ENCODE measurements at places on chromosomes 4 and X.

- no peak for DNase-seq
Measured at GRCh38 chr4:88927420-88927819, 129.6 kb downstream of the FAM13A start.

DNA sequence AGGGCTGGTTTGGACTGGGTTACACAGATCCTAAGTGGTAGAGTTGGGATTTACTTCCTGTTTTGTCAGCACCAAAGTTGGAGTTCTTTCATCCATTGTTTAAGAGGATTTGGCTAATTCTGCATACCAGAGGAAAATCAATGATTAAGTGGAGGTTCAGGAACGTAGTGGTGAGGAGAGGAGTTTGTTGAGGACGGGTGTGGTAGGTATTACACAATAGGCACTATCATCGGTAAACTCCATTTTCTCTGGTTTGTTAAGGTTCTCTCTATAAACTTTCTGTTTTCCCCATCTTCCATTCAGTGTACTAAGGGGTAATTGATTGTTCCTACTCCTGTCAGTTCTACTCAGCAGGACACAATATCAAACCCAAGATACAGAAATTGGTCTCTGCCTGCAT is 107.5 kb upstream of the VCX2 start:
- DNase-seq: no peak

DNA sequence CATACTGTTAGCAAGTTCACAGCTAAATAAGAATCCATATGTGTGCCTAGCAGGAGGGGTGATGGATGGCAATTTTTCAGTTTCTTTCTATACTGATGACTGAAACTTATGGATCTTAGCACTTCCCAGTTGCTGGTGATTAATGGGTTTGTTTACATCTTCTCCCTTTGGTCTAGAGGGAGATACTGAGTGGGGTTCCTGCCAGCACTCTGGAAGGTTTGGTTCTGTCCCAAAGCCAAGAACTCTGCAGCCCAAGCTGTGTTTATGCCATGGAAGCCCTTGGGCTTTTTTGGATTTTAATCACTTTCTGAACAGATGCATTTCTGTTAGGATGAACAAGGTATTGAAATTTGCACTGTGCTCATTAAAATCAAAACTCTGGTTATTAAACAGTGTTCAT is 43.5 kb downstream of the DDIT4L start:
- no peak for DNase-seq

- peak; percentile 75 for DNase-seq
Measured at GRCh38 chr4:15779306-15779705, 1.2 kb downstream of the CD38 start.

GRCh38 chr4:71692963-71693362 is 90.9 kb downstream of the GC start:
- no peak for DNase-seq

GRCh38 chrX:118392716-118393115 is 46.8 kb downstream of the WDR44 start:
- DNase-seq: no peak

Data from tibial artery (tissue), 4 donors.